Natural killer cell (primary cell): ENCODE measurements at places on chromosomes 3 and 15. TPM values are rescaled to one million over a fixed set of nuclear protein-coding genes. Genes with fewer than 3 reads are reported as not detected.

The CCR9 gene
- total RNA-seq, result not detected

The UBR1 gene
- 70.5 TPM for total RNA-seq

The ITIH1 gene
- total RNA-seq, result not detected

The PPIB gene
- 234 TPM for total RNA-seq

- no peak overlapping the region for H3K4me3 ChIP-seq
- no peak overlapping the region for H3K27ac ChIP-seq
- H3K36me3 ChIP-seq, result no peaks in the 10 kb centered on the region
- H3K4me1 ChIP-seq, result no peaks in the 10 kb centered on the region
- H3K27me3 ChIP-seq, result no peaks in the 10 kb centered on the region
These were observed 951.3 kb upstream of the SEMA6D start for GRCh38 chr15:46766021-46766420.

- H3K4me1 ChIP-seq, result peaks cover 15% of the 10 kb centered on the region
- H3K27ac ChIP-seq, result no peak overlapping the region
- no peak for DNase-seq
- H3K4me3 ChIP-seq, result no peak overlapping the region
- H3K27me3 ChIP-seq, result no peaks in the 10 kb centered on the region
These were observed 428.2 kb downstream of the GRM7 start for GRCh38 chr3:7289121-7289520.

GRCh38 chr15:92021792-92022191 is 168.3 kb downstream of the SLCO3A1 start:
- no peak overlapping the region for H3K27ac ChIP-seq
- no peaks in the 10 kb centered on the region for H3K27me3 ChIP-seq
- DNase-seq, result no peak

DNA sequence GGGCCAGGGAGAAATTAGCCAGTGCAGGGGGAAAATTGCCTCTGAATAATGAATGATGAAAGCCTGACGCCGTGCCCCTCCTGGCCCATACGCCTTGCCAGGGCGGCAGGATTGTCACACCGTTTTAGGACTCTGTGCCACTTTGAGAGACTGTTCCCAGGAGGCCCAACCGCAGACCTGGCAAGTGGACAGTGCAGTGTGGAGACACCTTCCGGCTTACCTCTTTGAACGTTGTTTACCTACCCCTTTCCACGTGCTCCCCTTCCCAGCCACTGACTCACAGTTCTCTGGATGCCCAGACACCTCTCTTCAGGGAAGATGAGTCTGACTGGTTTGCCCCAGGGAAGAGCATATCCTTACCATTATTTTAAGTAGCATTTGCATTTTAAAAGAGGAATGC is 84.0 kb upstream of the PXYLP1 start:
- no peak overlapping the region for H3K27ac ChIP-seq
- no peaks in the 10 kb centered on the region for H3K4me1 ChIP-seq
- H3K4me3 ChIP-seq, result no peak overlapping the region
- H3K27me3 ChIP-seq, result no peaks in the 10 kb centered on the region

DNA sequence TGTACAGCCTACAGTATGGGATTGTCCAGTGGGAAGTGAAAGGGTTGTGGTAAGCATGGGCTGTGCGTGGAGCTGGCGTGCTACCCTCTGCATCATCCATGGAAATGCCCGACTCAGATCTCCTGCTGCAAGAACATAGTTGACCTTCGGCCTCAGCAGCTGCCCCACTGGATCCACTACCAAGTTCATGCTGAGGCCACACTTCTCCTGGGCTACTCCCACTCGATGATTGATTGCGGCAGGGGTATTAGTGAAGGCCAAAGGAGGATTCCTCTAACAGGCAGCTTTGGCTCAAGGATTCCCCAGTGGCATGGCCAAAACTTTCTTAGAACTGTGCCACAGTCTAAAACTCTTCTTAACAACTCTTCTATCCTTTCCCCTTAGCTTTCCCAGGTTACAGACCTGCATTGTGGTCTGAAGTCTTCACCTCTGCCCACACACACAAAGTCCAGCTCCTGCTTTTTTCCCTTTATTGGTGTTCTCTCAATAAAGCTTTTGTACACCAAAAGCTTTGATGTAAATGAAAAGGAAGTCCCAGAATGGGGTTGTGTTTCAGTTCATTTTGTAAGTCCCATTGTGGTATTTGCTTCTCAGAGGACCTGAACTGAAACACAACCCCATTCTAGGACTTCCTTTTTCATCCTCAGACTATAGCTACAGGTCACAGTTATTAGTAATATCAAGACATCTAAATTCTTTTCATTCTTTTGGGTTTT is 4.9 kb upstream of the TBC1D5 start:
- no peaks in the 10 kb centered on the region for H3K27me3 ChIP-seq
- DNase-seq, result no peak
- no peak overlapping the region for H3K4me3 ChIP-seq

GRCh38 chr15:44711096-44711742 is at the start of the genes B2M and PATL2:
Gene B2M, plus strand, starts transcription at chr15:44711517. Its CDS starts 30 bp downstream, at chr15:44711547.
Gene PATL2, minus strand, starts transcription at chr15:44711323. Its CDS starts 34,833 bp downstream, at chr15:44676490.
- H3K4me3 ChIP-seq, result peak within 1 kb of the TSS; percentile 99
- H3K27ac ChIP-seq, result peak within 1 kb of the TSS; percentile 95
- H3K4me1 ChIP-seq, result peaks cover 29% of the 10 kb centered on the region
- DNase-seq, result peak; percentile 98
- peaks cover 47% of the 10 kb centered on the region for H3K36me3 ChIP-seq
- H3K27me3 ChIP-seq, result no peaks in the 10 kb centered on the region

- peaks cover 34% of the 10 kb centered on the region for H3K36me3 ChIP-seq
- H3K4me1 ChIP-seq, result peaks cover 37% of the 10 kb centered on the region
- peak overlapping the region; percentile 94 for H3K27ac ChIP-seq
- peak overlapping the region; percentile 70 for H3K4me3 ChIP-seq
- no peaks in the 10 kb centered on the region for H3K27me3 ChIP-seq
These were observed 103.1 kb downstream of the KLHL25 start for GRCh38 chr15:85691350-85692240.
